HEK293T (cell line): ENCODE measurements at places on chromosomes 2 and 18.

- DNase-seq, result no peak
Observed at GRCh38 chr18:51235009-51235789, 37.7 kb upstream of the MEX3C start.

GRCh38 chr2:107809835-107810234 lies 16.9 kb upstream of the RGPD4 start:
- DNase-seq, result no peak

DNA sequence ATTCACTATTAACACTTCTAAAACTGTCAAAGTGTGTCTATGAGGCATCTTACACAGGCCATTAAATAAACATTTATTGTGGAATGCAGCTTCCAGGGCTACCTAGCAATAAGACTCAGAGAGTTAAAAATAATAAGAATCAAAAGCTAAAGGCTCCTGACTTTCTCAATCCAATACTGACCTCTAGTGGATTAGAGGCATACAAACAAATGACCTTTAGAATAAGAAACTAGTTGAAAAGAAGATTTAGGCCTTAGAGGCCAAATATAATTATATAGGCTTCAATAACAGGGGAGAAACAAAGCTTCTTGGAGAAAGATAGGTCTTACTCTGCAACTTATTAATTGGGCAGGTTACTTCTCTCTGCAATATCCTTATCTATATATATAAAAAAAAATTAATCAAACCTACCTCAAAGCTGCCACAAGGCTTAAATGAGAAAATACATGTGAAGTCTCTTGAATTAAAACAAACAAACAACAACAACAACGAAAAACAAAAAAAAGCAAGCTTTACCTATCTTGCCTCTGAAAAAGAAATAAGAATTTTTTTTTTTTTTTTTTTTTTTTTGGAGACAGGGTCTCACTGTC lies 246.1 kb downstream of the EXOC6B start:
- peak; percentile 33 for DNase-seq

- DNase-seq, result no peak
Observed at GRCh38 chr18:53421869-53422268, 802.6 kb downstream of the MBD2 start.

GRCh38 chr18:60667016-60667415 lies 294.4 kb upstream of the MC4R start:
- DNase-seq, result no peak

DNA sequence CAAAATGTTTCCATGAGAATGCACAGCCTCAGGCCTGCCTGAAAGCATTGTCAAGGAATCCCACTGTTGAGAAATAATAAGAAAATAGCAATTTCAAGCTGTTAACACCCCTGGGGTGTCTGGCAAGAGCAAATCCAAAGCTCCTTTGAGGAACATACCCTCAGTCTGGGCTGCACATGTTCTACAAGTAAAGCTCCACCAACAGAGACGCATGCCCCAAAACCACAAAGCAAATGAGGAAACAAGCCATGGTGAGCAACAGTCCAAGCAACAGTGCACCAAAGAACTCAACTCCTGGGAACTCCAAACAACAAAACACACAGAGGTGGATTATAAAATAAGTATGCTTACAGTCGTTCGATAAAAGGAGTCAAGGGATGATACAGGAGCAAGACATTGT lies 40.3 kb downstream of the CYP27C1 start:
- DNase-seq, result no peak

DNA sequence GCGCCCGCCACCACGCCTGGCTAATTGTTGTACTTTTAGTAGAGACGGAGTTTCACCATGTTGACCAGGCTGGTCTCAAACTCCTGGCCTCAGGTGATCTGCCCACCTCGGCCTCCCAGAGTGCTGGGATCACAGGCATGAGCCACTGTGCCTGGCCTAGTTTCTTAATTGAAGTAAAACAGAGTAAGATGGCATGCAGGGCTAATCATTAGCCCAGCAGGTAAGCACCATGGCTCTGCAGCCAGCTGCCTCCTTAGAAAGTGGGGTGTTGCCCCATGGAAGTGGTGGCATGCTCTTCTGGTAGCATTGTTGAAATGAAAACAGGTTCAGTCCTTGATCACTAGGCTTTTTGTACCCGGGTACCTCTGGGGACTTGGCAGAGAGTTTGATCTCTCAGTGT lies 12.4 kb downstream of the ATG4B start:
- DNase-seq, result no peak

DNA sequence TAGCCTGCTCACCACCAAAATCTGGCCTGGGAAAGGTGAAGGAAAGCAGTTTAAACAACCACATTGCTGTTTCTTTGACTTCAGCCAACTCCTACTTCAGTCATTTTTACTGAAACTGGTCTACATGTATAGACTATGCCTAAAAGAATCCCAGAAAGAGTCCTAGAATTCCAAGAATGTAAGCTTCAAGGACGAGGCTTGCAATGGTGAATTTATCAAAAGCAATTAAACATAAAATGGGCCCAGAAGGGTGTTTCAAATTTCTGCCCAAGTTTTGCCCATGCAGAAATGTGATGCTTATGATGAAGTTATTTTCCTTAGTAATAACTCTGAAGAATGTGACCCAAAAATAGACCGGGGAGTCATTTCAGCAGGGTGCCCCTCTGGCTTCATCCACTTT lies 16.6 kb downstream of the EN1 start:
- DNase-seq, result no peak

GRCh38 chr2:45905632-45905958 lies 254.1 kb downstream of the PRKCE start:
- DNase-seq, result no peak

DNA sequence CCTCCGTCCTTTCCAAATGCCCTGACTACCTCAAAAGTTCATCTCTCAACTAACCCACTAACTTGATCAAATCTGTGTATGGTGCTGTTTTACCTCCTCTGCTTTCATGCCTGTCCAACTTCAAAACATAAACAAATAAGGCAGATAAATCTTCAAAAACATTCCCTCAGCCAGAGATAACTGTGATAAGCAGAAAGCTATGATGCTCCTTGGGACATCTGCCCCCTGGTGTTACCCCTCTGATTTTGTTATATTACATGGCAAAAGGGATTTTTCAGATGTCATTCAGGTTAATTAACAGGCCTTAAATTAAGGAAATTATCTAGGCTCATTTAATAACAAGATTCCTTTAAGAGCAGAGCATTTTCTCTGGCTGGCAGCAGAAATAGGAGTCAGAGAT lies 810.8 kb upstream of the CHAC2 start:
- no peak for DNase-seq

- no peak for DNase-seq
Observed at GRCh38 chr18:44541159-44541558, 139.5 kb upstream of the SETBP1 start.

- DNase-seq, result no peak
Observed at GRCh38 chr2:44326548-44327264, 34.6 kb downstream of the PREPL start.

DNA sequence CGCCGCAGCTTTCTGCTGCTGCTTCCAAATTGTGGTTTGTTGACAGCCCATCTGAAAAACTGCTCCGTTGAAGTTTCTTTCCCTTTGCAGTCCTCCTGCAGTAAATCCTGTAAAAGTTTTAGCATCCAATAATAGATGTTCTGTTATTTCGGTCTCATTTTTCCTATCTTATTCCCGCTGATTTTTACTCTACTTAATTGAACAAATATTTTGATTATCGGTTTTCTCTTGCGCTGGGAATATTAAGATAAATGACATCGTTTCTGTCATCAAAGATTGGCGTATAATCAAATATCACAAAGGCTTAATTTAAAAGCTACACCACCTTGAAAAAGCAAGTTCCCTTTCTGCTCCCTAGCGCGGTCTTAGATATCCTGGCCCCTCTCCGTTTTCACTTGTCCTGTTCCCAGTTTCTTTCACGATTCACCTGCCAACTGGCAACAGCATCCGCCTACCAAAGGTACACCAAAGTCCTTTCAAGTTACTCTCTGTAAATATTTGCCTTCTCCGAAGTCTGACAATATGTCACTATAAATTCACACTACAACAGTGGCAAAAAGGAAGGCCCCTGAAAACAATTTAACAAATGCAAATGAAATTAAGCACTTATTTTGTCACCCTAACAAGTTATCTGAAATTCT lies 1.0 kb upstream of the STRN start:
- DNase-seq, result no peak

GRCh38 chr2:237599465-237600110 lies 9.1 kb upstream of the RAB17 start:
- DNase-seq, result no peak

- DNase-seq, result peak; percentile 66
Observed at GRCh38 chr2:216690853-216691741, 4.3 kb downstream of the IGFBP5 start.

DNA sequence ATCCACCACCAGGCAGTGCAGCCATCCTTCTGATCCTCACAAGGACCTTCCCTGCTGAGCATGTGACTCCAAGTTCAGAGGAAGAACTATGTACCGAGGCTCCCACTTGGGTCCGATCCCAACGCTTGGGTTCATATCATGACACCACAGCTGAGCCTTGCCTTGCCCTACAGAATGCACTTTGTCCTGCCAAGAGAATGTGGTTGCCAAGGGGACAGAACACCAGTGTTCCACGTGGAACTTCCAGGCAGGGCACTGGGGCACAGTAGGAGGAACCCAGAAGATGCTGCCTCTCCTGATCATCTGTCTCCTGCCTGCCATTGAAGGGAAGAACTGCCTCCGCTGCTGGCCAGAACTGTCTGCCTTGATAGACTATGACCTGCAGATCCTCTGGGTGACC lies at the start of gene TEX51:
TSS of gene TEX51 (plus strand) at position 255 of the 400 bp plus-strand sequence. CDS start at position 284, 29 bp downstream.
- no peak for DNase-seq

DNA sequence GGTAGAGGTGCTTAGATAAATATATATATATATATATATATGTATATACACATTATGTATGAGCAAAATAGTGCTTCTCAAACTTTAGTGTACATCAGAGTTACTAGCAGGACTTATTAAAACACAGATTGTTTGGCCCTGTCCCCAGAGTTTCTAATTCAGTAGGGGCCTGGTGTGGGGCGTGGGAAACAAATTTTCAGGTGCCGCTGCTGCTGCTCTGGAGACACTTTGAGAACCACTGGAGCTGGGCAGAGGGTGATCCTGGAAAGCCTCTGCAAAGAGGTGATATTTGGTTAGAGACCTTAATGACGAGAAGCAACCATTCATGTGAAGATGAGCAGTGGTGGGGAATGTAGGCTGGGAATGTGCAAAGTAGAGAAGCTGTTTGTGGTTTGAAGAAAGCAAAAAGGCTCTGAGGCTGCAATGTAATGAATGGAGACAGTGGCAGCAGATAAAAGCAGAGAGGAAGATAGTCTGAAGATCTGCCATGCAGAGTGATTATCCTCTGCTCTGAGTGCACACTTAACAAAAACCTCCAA lies 142.9 kb downstream of the PLCL1 start:
- no peak for DNase-seq

GRCh38 chr2:157692768-157693167 lies 64.1 kb upstream of the ACVR1C start:
- DNase-seq, result no peak

DNA sequence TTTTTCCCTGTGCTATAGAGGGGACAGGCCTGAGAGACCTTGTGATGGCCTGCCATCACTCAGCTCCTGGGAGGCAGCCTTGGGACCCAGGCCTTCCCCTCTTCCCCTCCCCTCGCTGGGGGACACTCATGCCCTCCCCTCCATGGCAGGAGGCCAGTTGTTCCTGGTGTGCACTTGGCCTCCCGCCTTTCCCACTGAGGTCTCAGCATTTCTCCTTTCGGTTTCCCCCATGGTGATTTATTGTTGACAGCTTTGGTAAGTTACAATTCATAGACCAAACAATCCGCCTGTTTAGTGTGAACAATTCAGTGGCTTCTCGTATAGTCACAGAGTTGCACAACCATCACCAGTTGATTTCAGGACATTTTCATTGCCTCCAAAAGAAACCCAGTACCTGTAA lies 10.2 kb upstream of the CNDP1 start:
- no peak for DNase-seq

GRCh38 chr2:170162271-170162632 lies 15.7 kb upstream of the MYO3B start:
- no peak for DNase-seq

DNA sequence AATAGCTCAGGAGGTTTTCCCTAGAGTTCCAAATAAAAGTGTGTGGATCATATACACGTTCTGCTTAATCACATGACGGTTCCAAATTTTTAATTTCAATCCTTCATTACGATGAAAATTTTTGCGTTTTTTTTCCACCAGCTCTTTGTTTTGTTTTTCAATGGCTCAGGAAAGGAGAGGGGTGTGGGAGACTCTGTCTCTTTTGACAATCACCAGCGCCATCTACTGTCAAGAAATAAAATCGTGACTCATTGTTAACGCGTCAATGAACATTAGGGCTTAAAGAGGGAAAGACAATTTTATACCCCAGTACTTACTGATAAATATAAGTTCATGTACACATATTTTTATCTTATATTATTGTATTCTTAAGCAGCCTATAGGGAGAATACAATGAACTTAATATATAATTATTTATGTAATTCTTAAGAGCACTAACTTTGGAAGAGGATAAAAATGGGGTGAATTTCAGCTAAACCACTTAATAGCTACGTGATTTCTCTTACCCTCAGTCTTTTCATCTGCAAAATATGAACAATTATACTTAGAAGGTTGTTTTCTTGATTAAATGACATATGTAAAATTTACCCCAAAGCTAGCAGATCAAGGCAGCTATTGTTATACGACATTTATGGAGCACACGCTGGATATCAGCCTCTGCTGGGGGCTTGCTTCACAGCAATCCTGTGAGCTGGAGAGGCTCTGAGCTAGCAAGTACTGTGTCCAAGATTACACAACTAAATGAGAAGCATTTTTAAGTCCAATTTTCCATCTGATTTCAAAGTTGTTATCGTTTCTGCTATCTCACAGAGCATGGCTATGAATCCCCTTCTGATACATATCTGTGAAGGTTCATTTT lies 47.4 kb upstream of the RMDN2 start:
- DNase-seq, result peak; percentile 50

- no peak for DNase-seq
Observed at GRCh38 chr18:56204052-56204451, 434.3 kb downstream of the TXNL1 start.

GRCh38 chr2:6574121-6574520 lies 291.6 kb downstream of the CMPK2 start:
- DNase-seq, result no peak

DNA sequence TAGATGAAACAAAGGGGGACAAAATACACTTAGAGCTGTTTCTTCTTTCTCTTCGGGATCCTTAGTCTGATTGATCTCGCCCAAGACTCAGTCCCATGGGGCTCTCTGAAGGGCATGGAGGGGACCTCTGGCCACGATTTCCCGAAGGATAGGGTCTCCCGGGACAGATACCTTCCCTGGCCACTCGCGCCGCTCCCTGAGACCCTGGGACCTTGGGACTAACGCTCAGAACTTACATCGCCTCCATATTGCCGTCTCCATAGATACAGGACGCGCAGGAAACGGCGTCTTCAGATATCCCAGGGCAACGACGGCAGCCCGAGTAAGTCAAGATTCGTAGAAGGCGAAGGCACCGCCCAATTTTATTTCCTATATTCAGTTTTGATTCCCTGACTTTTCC lies at the start of gene CFAP65:
TSS of gene CFAP65 (minus strand) at position 265 of the 400 bp plus-strand sequence. CDS start 2,468 bp downstream, outside the sequence.
- no peak for DNase-seq

- DNase-seq, result peak; percentile 28
Observed at GRCh38 chr2:164430166-164430783, 191.0 kb downstream of the GRB14 start.

- DNase-seq, result no peak
Observed at GRCh38 chr2:122960759-122961641, 1064.1 kb upstream of the CNTNAP5 start.
